Stimulated activated CD8-positive, alpha-beta memory T cell treated with anti-CD3 and anti-CD28 coated beads, Interleukin-4, amount 100 ng/mL, for 24 hours (primary cell): ENCODE measurements at places on chromosomes 12 and 14.

DNA sequence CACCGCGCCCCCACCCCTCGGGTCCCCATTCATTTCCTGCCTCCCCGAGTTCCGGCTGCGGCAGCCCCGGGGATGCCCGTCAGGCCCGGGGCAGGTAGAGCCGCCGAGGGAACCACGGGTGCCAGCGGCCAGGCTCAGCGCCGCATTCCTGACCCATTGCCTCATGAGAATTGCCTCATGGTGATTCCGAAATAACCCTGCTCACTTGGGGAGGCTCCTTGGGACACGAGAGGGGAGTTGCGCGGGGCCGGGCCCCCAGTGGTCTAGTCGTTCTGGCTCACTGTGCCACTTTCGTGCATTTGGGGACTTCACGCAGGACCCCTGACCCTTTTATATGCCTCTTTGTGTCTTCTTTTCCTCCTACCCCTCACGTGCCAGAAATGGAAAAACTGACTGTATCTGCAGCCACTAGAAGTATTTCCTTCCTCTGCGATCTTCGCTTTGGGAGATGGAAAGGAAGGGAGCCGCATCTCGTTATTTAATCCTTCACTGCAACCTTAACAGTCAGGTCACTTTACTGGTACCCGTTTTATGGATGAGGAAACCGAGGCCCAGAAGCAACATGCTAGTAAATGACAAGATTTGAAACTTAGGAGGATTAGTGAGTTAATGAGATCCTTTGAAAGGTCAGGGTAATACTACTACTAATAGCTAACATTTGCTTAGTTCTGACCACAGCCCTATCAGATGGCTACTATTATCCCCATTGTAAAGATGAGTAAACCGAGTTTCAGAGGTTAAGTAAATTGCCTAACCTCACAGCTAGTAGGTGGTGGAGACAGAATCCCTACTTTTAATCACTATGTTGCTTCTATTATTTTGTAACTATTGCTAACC, 768 bp downstream of the PTPN11 start:
- DNase-seq, result no peak

GRCh38 chr12:62720661-62721330, 214.2 kb downstream of the PPM1H start:
- DNase-seq, result no peak

- DNase-seq, result no peak
These were observed 211.9 kb upstream of the ARHGAP5 start for GRCh38 chr14:31864937-31865855.

GRCh38 chr14:44982594-44982993, 20.6 kb downstream of the TOGARAM1 start:
- no peak for DNase-seq

DNA sequence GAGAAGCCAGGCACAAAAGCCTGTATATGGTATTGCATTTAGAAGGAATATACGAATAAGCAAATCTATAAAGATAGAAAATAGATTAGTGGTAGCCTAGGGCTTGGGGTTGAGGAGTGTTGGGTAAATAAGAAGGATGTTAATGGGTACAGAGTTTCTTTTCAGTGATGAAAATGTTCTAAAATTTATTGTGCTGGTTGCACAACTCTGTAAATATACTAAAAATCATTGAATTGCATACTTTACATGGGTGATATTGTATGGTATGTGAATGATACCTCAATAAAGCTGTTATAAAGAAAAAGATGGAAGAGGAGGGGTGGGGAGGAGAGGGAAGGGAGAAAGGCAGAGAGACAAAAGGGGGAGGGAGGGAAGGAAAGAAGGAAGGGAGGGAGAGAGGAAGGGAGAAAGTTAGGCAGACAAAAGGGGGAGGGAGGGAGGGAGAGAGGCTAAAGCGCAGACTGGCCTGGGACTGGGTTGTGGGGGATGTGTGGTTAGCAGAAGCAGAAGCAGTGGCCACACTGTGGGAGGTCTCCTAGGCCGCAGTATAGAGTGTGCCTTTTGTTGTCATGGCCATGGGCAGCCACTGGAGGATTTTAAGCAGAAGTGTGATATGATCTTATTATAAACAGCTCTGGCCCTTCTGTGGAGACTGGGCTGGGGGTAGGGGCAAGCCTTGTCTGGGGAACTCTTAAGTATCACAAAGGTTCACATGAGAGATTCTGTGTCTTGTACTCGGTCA, 73.6 kb upstream of the ELK3 start:
- no peak for DNase-seq

GRCh38 chr14:27886256-27886655, 880.3 kb upstream of the FOXG1 start:
- DNase-seq, result no peak
